ENCODE measurements at places on chromosomes 2 and 18. TPM values are rescaled to one million over a fixed set of nuclear protein-coding genes. Genes with fewer than 3 reads are reported as not detected.

DNA sequence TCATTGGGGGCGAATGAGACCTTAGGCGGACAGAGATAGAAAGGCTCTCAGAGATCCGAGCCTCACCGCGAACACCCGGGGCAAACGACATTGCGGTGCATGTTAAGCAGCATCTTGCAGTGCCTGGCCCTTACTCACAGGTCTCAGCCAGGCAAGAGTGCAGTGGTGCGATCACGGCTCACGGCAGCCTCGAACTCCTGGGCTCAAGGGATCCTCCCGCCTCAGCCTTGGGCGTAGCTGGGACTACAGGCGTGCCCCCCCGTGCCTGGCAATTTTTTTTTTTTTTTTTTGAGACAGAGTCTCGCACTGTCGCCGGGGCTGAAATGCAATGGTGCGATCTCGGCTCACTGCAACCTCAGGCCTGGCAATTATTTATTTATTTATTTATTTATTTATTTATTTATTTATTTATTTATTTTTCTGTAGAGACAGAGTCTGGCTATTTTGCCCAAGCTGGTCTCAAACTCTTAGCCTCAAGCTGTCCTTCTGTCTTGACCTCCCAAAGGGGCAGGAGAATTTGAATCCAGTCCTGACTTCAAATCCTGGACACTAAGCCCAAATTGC is 1.3 kb downstream of the LAMA3 start:
- H3K4me3 ChIP-seq = peak overlapping the region; percentile 64
- H3K4me1 ChIP-seq = no peaks in the 10 kb centered on the region
- H3K27me3 ChIP-seq = peaks cover 14% of the 10 kb centered on the region
- DNase-seq = peak; percentile 16

DNA sequence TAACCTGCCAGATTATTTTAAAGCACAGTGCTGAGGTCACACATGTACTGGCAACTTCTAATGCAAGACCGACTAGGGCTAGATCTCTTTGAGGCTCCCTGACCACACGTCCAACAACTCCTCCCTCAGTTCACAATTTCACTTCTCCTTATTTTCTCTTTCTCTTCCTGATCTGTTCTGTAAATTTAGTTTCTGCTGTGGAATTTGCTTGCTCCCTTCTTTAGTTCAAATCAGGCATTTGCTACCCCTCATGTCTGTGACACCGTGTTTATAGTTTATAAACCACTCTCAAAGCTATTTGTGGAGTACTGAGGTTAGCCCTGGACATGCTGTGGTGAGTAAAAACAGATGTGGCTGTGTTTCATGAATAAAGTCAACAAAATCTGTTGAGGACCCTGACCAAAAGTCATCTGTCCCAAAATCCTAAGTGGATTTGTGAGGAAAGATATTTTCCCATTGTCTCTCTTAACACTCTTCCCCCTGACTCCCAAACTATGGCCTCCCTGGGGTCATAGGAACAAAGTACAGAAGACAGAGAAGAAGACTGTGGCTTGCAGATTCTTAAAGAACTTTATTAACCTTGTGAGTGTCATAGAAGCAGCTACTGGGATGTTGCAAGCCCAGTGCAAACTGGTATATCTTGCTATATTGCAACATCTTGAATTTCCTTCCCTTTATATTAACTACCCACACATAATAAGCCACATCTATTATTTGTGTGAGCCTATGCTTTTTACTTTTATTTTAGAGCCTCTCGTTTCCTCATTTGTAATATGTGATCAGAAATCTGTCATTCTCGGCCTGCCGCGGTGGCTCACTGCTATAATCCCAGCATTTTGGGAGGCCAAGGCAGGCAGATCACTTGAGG is 3.5 kb upstream of the NAGK start:
- no peak for DNase-seq
- no peaks in the 10 kb centered on the region for H3K36me3 ChIP-seq
- peaks cover 11% of the 10 kb centered on the region for H3K27me3 ChIP-seq
- H3K27ac ChIP-seq = no peak overlapping the region

- no peak overlapping the region for H3K27ac ChIP-seq
- H3K4me1 ChIP-seq = no peaks in the 10 kb centered on the region
- no peaks in the 10 kb centered on the region for H3K27me3 ChIP-seq
These were observed 175.0 kb downstream of the MIB1 start for GRCh38 chr18:21915546-21915945.

GRCh38 chr2:96091711-96092572 is 24.4 kb downstream of the ADRA2B start:
- H3K4me3 ChIP-seq = no peak overlapping the region
- DNase-seq = peak; percentile 26
- H3K36me3 ChIP-seq = peaks cover 4% of the 10 kb centered on the region

The WDR35 gene
- 6.4 TPM for total RNA-seq

The PIEZO2 gene
- total RNA-seq = 50.1 TPM

GRCh38 chr18:36176177-36176584 is 11.1 kb upstream of the MOCOS start:
- peaks cover 17% of the 10 kb centered on the region for H3K4me1 ChIP-seq
- no peak overlapping the region for H3K27ac ChIP-seq

- peaks cover 11% of the 10 kb centered on the region for H3K27me3 ChIP-seq
- peaks cover 21% of the 10 kb centered on the region for H3K36me3 ChIP-seq
- DNase-seq = no peak
- H3K4me3 ChIP-seq = no peak overlapping the region
These were observed 105.0 kb downstream of the ACKR3 start for GRCh38 chr2:236674646-236675045.

GRCh38 chr2:128215897-128216642 is 102.6 kb downstream of the HS6ST1 start:
- H3K36me3 ChIP-seq = peaks cover 2% of the 10 kb centered on the region
- no peak for DNase-seq
- no peak overlapping the region for H3K4me3 ChIP-seq
- peaks cover 5% of the 10 kb centered on the region for H3K27me3 ChIP-seq
- H3K4me1 ChIP-seq = no peaks in the 10 kb centered on the region

DNA sequence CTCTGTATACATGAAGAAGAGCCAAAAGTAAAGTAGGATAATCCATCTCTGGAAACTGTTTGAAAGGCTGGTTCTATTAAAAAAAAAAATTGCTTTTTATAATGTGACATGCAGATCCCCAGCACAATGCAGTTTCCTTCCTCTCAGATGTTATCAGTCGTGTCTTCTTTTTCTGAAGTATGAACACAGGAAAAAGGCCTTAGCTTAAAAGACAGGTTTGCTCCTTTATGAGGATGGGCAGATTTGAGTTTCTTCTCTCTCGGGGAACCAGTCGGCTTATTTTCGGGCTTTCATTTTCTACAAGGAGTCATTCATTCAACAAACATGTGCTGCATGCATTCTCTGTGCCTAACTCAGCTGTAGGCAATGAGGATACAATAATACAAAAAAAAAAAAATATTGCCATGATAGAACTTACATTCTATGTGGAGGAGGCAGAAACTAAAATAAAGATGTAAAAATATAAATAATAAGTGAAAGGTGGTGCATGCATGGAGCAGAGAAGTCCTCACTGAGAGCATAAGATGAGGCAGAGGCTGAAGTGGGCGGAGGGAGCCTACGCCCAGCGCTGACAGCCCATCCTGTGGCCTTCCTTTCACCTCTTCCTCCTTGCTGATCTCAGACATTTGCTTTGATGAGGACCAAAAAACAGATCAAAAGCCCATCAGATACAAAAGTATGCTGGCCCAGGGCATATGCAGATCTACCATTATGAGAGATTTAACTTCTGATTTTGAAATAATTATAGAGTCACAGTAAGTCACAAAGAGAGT is at the start of gene CD226:
TSS of gene CD226 (minus strand) at position 513 of the 773 bp plus-strand sequence. CDS start at position 46, 467 bp downstream.
- DNase-seq = no peak
- H3K27me3 ChIP-seq = no peaks in the 10 kb centered on the region
- no peak within 1 kb of the TSS for H3K27ac ChIP-seq
- H3K4me3 ChIP-seq = no peak within 1 kb of the TSS
- H3K36me3 ChIP-seq = no peaks in the 10 kb centered on the region

GRCh38 chr2:237628247-237629187 is 1.1 kb downstream of the LRRFIP1 start:
- peaks cover 19% of the 10 kb centered on the region for H3K4me1 ChIP-seq
- H3K4me3 ChIP-seq = peak overlapping the region; percentile 91
- no peaks in the 10 kb centered on the region for H3K36me3 ChIP-seq
- peaks cover 18% of the 10 kb centered on the region for H3K27me3 ChIP-seq
- peak overlapping the region; percentile 72 for H3K27ac ChIP-seq

- no peak overlapping the region for H3K4me3 ChIP-seq
- no peaks in the 10 kb centered on the region for H3K27me3 ChIP-seq
- no peak for DNase-seq
- no peaks in the 10 kb centered on the region for H3K36me3 ChIP-seq
These were observed 616.1 kb downstream of the SLC4A3 start for GRCh38 chr2:220243571-220243970.

The PXDN gene
- 226 TPM for total RNA-seq

- no peaks in the 10 kb centered on the region for H3K4me1 ChIP-seq
- DNase-seq = no peak
- no peak overlapping the region for H3K4me3 ChIP-seq
- H3K27ac ChIP-seq = no peak overlapping the region
- H3K27me3 ChIP-seq = no peaks in the 10 kb centered on the region
These were observed 901.7 kb upstream of the LRRTM1 start for GRCh38 chr2:81206216-81206615.

- H3K27ac ChIP-seq = no peak overlapping the region
- H3K27me3 ChIP-seq = no peaks in the 10 kb centered on the region
- no peak for DNase-seq
- no peaks in the 10 kb centered on the region for H3K36me3 ChIP-seq
- no peak overlapping the region for H3K4me3 ChIP-seq
- no peaks in the 10 kb centered on the region for H3K4me1 ChIP-seq
These were observed 7.5 kb downstream of the SMCHD1 start for GRCh38 chr18:2662990-2663389.

GRCh38 chr2:110219496-110220189 is 7.3 kb upstream of the MTLN start:
- H3K4me1 ChIP-seq = no peaks in the 10 kb centered on the region
- no peak overlapping the region for H3K4me3 ChIP-seq
- no peak for DNase-seq
- no peak overlapping the region for H3K27ac ChIP-seq

The GYPC gene
- total RNA-seq = 2.0 TPM

- no peak overlapping the region for H3K4me3 ChIP-seq
- H3K27me3 ChIP-seq = no peaks in the 10 kb centered on the region
- DNase-seq = no peak
- no peak overlapping the region for H3K27ac ChIP-seq
- H3K36me3 ChIP-seq = no peaks in the 10 kb centered on the region
- no peaks in the 10 kb centered on the region for H3K4me1 ChIP-seq
These were observed 48.7 kb upstream of the LRATD1 start for GRCh38 chr2:14583802-14584201.

GRCh38 chr2:232776435-232776834 is at the start of gene KCNJ13:
TSS of gene KCNJ13 (minus strand) at chr2:232776565. CDS start at chr2:232771362, 5,203 bp downstream.
- H3K36me3 ChIP-seq = no peaks in the 10 kb centered on the region
- no peak for DNase-seq
- H3K27me3 ChIP-seq = no peaks in the 10 kb centered on the region
- H3K4me3 ChIP-seq = no peak within 1 kb of the TSS

- peaks cover 23% of the 10 kb centered on the region for H3K4me1 ChIP-seq
- peak; percentile 52 for DNase-seq
- peaks cover 6% of the 10 kb centered on the region for H3K27me3 ChIP-seq
These were observed 112.9 kb upstream of the ATP8B1 start for GRCh38 chr18:57915865-57916582.

- no peaks in the 10 kb centered on the region for H3K27me3 ChIP-seq
- no peak overlapping the region for H3K27ac ChIP-seq
- no peaks in the 10 kb centered on the region for H3K4me1 ChIP-seq
These were observed 706.5 kb upstream of the FAM98A start for GRCh38 chr2:34305587-34305986.

GRCh38 chr2:185745864-185746859 is 7.6 kb downstream of the FSIP2 start:
- H3K4me3 ChIP-seq = no peak overlapping the region
- no peak for DNase-seq
- no peaks in the 10 kb centered on the region for H3K36me3 ChIP-seq
- H3K27me3 ChIP-seq = no peaks in the 10 kb centered on the region

The GKN2 gene
- not detected for total RNA-seq

- DNase-seq = no peak
- H3K4me1 ChIP-seq = no peaks in the 10 kb centered on the region
- H3K27me3 ChIP-seq = no peaks in the 10 kb centered on the region
- no peak overlapping the region for H3K4me3 ChIP-seq
- H3K36me3 ChIP-seq = no peaks in the 10 kb centered on the region
These were observed 149.0 kb downstream of the IKZF2 start for GRCh38 chr2:213002383-213002782.

GRCh38 chr2:219616550-219616949 is 10.9 kb upstream of the SLC4A3 start:
- H3K36me3 ChIP-seq = no peaks in the 10 kb centered on the region
- H3K4me1 ChIP-seq = peaks cover 9% of the 10 kb centered on the region
- DNase-seq = no peak
- H3K27me3 ChIP-seq = peaks cover 4% of the 10 kb centered on the region
- H3K4me3 ChIP-seq = no peak overlapping the region

GRCh38 chr2:223247136-223247535 is 195.1 kb downstream of the KCNE4 start:
- no peak overlapping the region for H3K4me3 ChIP-seq
- H3K27ac ChIP-seq = no peak overlapping the region

The SLC9A2 gene
- total RNA-seq = not detected

The RAX gene
- total RNA-seq = not detected

DNA sequence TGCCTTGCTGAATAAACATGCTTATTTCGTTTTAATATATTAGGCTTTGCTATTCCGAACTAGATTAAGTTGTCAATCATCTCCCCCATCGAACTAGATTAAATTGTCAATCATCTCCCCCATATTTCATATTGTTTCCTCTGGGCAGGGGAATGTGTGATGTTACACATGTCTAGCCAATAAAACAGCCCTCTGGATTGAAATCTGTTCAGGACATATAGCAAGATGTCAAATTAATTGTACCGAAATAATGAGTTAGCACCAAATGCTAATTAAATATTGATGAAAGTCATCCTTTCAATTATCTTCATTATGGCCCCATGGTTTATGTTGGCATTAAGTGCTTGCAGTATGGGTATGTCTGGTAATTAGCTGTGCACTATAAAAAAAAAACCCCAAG is 135.5 kb downstream of the SPOPL start:
- H3K4me3 ChIP-seq = no peak overlapping the region
- H3K27ac ChIP-seq = no peak overlapping the region
- no peaks in the 10 kb centered on the region for H3K27me3 ChIP-seq
- H3K36me3 ChIP-seq = peaks cover 4% of the 10 kb centered on the region
- H3K4me1 ChIP-seq = peaks cover 3% of the 10 kb centered on the region

The CD28 gene
- not detected for total RNA-seq

GRCh38 chr2:128541448-128541847 is 222.8 kb upstream of the HS6ST1 start:
- no peak for DNase-seq
- H3K27ac ChIP-seq = no peak overlapping the region
- H3K4me1 ChIP-seq = peaks cover 3% of the 10 kb centered on the region
- H3K27me3 ChIP-seq = peaks cover 3% of the 10 kb centered on the region
- H3K36me3 ChIP-seq = no peaks in the 10 kb centered on the region

DNA sequence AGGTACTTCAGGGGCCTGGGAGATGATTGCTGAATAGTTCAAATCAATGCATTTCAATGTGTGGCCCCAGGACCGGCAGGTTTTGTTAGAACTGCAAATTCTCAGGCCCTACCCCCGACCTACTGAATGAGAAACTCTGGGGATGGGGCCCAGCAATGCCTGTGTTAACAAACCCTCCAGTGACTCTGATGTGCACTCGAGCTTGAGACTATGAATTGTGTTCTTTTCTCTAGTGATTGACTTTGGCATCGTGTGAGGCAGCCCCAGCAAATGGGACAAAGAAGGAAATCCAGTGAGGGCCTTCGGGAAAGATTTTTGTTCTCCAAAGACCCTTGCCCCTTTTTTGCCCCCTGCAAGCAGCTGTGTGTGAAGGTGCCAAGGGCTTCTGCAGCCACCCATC is 22.4 kb downstream of the ALK start:
- H3K27me3 ChIP-seq = peaks cover 6% of the 10 kb centered on the region
- peaks cover 5% of the 10 kb centered on the region for H3K36me3 ChIP-seq
- no peak overlapping the region for H3K27ac ChIP-seq
- peaks cover 17% of the 10 kb centered on the region for H3K4me1 ChIP-seq
- DNase-seq = no peak
- H3K4me3 ChIP-seq = no peak overlapping the region

The IL18R1 gene
- not detected for total RNA-seq
